Kidney (tissue), 22 donors: ENCODE measurements at places on chromosomes 16 and 17. TPM values are rescaled to one million over a fixed set of nuclear protein-coding genes. Genes with fewer than 3 reads are reported as not detected.

DNA sequence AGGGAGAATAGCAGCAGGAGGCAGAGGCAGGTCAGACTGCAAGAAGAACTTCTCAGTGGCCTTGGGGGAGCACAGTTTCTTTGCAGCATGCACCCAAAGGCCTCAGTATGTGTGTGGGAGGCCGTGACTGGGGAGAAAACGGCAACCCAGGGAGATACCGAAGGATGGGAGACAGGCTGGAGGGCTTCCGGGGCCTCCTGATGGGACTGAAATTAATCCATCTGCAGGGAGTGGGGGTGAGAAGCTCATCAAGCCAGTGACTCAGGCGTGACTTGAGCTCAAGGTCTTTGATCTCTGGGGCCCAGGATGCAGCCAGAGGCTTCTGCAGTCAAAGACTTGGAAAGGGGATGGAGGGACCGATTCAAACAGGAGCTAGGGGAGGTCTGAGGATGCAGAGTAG is 5.1 kb upstream of the C17orf113 start:
- H3K27ac ChIP-seq, result no peak overlapping the region
- peak; percentile 86 for DNase-seq
- no peaks in the 10 kb centered on the region for H3K4me1 ChIP-seq
- H3K27me3 ChIP-seq, result no peaks in the 10 kb centered on the region
- H3K4me3 ChIP-seq, result no peak overlapping the region

GRCh38 chr16:48965386-48965785 is 316.3 kb downstream of the CBLN1 start:
- H3K27ac ChIP-seq, result no peak overlapping the region
- DNase-seq, result no peak
- H3K4me3 ChIP-seq, result no peak overlapping the region
- no peaks in the 10 kb centered on the region for H3K4me1 ChIP-seq

- DNase-seq, result no peak
- no peaks in the 10 kb centered on the region for H3K4me1 ChIP-seq
- no peak overlapping the region for H3K27ac ChIP-seq
- no peaks in the 10 kb centered on the region for H3K36me3 ChIP-seq
- H3K4me3 ChIP-seq, result no peak overlapping the region
- H3K27me3 ChIP-seq, result no peaks in the 10 kb centered on the region
Observed at GRCh38 chr17:10384175-10384574, 11.4 kb upstream of the MYH13 start.

CHRNE gene
- 1.3 TPM for total RNA-seq

AHSP gene
- total RNA-seq, result not detected

GRCh38 chr16:75559564-75560372 is 3.7 kb upstream of the TMEM231 start:
- H3K36me3 ChIP-seq, result no peaks in the 10 kb centered on the region
- peaks cover 4% of the 10 kb centered on the region for H3K4me1 ChIP-seq
- peak; percentile 47 for DNase-seq

DNA sequence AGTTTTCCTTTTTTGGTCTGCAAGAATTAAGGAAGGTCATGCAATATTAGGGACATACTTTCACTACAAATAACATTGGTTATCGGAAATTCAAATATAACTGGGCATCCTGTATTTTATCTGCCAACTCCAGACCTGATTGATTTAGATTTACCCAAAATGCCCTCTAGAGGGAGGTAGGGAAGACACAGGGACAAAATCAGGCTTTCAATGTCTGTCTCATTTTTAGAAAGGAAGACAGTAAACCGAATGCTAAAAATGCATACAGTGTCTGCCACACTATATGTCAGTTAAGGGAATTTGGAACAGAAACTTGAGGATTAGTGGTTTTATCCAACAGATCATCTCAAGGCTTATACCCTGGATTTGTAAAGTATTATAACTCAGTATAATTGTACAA is 161.7 kb upstream of the SOX9 start:
- no peak for DNase-seq
- no peaks in the 10 kb centered on the region for H3K27me3 ChIP-seq
- no peak overlapping the region for H3K27ac ChIP-seq
- H3K36me3 ChIP-seq, result no peaks in the 10 kb centered on the region
- H3K4me1 ChIP-seq, result no peaks in the 10 kb centered on the region
- no peak overlapping the region for H3K4me3 ChIP-seq

DNA sequence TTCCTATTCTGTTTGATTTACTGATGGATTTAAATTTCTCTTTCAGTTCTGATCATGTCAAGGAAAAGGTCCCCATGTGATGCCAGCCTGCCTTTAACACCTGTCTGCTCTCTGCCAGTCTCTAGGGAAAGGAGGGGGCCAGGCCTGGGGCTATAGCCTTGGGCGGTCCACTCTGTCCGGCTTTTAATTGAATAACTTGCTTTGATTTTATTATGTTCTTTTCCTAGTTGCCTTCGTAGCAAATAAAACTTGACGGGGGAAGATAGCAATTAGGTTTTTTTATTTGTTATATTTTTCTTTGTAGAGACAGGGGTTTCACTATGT is 47.6 kb downstream of the ABAT start:
- no peaks in the 10 kb centered on the region for H3K27me3 ChIP-seq
- no peak overlapping the region for H3K27ac ChIP-seq
- no peaks in the 10 kb centered on the region for H3K4me1 ChIP-seq
- H3K36me3 ChIP-seq, result no peaks in the 10 kb centered on the region
- H3K4me3 ChIP-seq, result no peak overlapping the region

DNA sequence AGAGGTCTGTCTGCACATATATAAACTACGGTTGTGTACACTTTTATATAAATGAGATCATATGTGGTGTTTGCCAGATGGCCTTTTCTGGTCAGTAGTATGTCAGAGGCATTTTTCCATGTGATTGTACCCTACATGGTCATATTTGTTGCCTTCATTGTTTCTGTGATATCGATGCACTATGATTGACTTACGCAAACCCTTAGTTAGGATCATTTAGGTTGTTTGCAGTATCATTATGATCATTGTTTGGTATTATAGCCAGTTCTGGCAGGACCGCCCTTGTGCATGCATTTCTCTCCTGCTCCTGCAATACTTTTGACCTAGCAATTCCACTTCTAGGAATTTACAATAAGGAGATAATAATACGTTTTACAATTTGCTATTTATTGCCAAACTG is 169.1 kb downstream of the MSI2 start:
- no peak for DNase-seq
- H3K4me3 ChIP-seq, result no peak overlapping the region
- no peak overlapping the region for H3K27ac ChIP-seq
- H3K36me3 ChIP-seq, result no peaks in the 10 kb centered on the region
- H3K27me3 ChIP-seq, result no peaks in the 10 kb centered on the region

DNA sequence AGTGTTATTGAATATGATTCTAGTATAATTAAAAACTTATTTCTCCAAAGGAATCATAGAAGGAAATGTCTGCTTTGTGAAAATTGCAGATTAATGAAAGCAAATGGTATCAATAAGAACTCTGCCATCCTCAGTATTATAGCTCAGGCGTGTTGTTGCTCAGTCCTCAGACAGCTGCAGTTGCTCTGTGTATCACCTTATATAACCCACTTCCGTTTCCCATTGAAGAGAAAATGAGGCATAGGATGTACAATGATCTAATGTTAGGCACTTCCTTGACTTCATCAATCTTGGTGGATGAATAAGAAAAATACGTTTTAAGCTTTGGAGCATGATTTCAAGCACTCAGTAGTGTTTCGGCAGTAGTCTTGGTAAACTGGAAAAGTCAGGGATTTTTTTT is 14.1 kb downstream of the MFSD11 start:
- no peak for DNase-seq
- H3K27ac ChIP-seq, result no peak overlapping the region
- no peaks in the 10 kb centered on the region for H3K27me3 ChIP-seq
- no peaks in the 10 kb centered on the region for H3K36me3 ChIP-seq
- H3K4me3 ChIP-seq, result no peak overlapping the region

DNA sequence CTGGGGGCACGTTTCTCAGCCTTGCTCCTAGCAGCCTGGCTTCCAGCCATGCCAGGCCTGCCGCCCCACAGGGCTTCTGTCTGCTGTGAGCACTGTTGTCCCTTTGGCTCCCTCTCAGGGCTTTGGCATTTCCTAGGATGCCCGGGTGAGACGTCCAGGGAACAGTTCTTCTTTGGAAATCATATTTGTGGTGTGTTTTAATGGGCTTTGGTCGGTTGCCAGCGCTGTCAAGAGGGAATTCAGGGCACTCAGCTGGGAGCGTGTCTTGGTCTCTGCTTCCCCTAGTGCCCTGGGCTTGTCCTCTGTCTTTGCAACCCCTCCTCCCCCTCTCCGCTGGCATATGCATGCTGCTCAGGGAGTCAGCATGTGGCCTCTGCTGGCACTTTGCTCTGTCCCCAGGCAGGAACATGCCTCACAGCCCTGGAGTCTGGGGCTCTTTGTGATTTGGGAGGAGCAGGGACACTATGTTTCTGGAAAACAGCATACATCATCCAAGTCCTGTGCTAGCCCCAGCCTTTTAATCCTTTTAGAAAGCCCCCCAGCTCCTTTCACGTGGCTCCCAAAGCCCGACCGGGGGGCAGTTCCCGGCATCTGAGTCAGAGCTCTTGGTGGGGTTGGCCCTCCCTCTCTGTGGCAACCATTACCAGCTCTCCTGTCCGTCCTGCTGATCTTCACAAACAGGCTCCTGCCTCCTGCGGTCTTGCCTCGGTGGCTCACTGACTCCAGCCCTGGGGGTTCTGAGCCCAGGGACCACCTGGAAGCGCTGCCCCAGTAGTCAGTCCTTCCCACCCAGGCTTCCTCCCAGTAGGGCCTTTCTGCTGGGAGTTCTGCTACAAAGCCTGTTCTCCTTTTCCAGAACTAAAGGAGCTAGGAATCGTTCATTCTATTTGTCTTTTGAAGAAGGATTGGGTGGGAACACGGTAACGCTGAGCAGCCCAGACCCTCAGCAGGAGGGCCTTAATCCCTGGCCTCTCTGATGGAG is 26.7 kb downstream of the SAP30BP start:
- H3K27me3 ChIP-seq, result no peaks in the 10 kb centered on the region
- peaks cover 23% of the 10 kb centered on the region for H3K4me1 ChIP-seq
- H3K36me3 ChIP-seq, result no peaks in the 10 kb centered on the region
- H3K27ac ChIP-seq, result no peak overlapping the region
- DNase-seq, result peak; percentile 92

TEX19 gene
- not detected for total RNA-seq

TEKT3 gene
- 1.4 TPM for total RNA-seq

SCN4A gene
- 3.4 TPM for total RNA-seq

GRCh38 chr17:33779234-33779591 is 475.9 kb upstream of the CCL2 start:
- DNase-seq, result peak; percentile 84
- no peaks in the 10 kb centered on the region for H3K36me3 ChIP-seq
- H3K4me1 ChIP-seq, result no peaks in the 10 kb centered on the region
- no peak overlapping the region for H3K27ac ChIP-seq
- H3K27me3 ChIP-seq, result no peaks in the 10 kb centered on the region

DNA sequence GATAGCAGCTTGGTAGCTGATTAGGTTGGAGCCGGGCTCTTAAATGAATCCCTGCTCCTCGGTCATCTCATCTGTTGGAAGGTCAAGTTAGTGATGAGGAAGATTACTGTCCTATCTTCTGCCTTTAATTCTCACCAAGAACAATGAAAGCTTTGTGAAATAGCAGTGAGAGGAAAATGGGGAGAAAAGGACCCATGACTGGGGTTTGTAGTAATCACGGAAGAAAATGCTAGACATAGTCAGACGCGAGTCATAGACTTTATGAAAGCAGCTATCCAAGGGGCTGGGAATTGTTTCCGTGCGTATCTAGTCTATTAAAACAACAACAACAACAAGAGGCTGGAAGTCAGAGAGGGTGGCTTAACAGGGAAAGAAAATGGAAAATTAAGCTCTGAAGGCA is 18.3 kb downstream of the PIK3R5 start:
- H3K27ac ChIP-seq, result no peak overlapping the region
- no peaks in the 10 kb centered on the region for H3K4me1 ChIP-seq
- no peaks in the 10 kb centered on the region for H3K36me3 ChIP-seq

FKBP10 gene
- total RNA-seq, result 38.3 TPM

DNA sequence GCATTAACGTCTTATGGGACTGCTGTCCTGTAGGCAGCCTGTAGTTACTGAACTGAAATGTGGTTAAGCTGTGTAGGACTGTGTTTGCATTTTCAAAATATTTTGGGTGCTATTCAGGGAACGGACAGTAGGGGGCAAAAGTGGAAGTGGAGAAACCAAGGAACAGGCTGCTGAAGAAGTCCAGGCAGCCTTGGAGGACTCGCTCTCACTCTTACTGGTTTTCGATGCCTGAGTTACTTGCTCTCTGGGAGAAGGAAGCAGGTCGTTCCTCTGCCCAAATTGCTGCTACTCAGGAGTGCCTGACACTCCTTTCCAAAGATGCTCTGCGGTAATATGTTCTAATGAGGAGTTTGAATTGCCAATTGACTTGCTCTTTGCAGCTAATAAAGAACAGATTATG is 64.5 kb upstream of the RBFOX1 start:
- no peaks in the 10 kb centered on the region for H3K27me3 ChIP-seq
- peak; percentile 59 for DNase-seq
- no peak overlapping the region for H3K27ac ChIP-seq
- H3K4me1 ChIP-seq, result no peaks in the 10 kb centered on the region
- H3K4me3 ChIP-seq, result no peak overlapping the region

DNA sequence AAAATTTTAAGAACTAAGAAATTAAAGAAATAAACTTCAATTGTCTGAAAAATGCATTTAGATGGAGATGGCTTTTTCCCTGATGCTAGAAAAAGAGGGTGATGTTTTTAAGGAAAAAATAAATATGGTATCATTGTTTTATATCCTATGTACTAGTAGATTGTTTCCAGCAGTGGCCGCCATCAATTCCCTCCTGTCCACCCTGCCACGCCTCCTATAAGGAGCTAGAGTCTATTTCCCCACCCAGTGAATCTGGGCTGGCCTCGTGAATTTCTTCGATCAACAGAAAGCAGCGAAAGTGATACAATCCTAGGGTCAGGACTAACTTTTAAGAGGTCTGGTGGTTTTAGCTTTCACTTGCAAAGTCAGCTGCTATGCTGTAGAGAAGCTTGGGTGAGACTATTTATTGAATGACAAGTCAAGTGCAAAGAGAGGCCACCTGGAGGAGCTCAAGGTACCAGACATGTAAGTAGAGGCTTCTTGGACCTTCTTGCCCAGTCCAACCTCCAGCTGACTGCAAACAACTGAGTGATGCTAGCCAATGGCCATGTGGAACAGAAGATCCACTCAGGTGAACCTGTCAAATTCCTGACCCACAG is 80.9 kb upstream of the MTMR4 start:
- no peaks in the 10 kb centered on the region for H3K36me3 ChIP-seq
- no peaks in the 10 kb centered on the region for H3K4me1 ChIP-seq
- H3K27ac ChIP-seq, result no peak overlapping the region
- no peaks in the 10 kb centered on the region for H3K27me3 ChIP-seq

DNA sequence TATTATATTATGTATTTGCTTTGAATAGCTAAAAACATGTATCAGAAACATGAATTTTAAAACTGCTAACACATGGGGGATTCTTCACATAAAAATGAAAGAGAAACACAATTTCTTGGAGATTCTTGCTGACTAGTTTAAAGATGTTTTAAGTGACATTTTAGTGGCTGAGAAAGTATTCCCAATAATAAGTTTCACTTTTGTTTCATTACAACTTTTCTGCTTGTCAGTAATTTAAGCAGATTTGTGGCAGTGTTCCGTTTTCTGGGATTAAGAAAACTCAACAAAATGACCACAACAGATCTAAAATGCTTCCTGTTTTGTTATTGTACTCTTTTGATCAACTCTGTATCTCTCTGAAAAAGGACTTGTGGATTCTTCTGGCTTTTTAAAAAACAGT is 75.9 kb downstream of the NLK start:
- no peaks in the 10 kb centered on the region for H3K27me3 ChIP-seq
- peaks cover 7% of the 10 kb centered on the region for H3K4me1 ChIP-seq
- no peaks in the 10 kb centered on the region for H3K36me3 ChIP-seq
- no peak overlapping the region for H3K4me3 ChIP-seq
- peak overlapping the region; percentile 68 for H3K27ac ChIP-seq
- no peak for DNase-seq
